T-helper 17 cell (primary cell): ENCODE measurements at places on chromosomes 16 and 17. TPM values are rescaled to one million over a fixed set of nuclear protein-coding genes. Genes with fewer than 3 reads are reported as not detected.

MT3 gene
- not detected for total RNA-seq

DNA sequence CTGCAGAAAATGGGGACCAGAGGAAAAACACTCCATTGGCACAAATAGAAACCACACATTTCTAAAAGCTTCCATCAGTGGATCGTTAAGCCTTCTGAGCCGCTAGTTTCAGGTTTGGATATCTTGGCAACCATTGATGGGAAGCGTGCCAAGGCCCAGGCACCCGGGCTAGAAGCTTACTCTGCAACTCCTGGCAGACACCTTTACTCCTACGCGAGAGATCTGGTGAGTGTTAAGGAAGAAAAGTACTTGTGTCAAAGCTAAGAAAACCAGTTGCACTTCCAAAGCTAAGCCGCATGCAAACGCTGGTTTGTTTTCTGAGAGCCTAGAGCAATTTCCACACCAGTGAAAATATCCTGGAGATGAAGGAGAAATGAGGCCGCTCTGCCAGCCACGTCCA is 472.4 kb downstream of the PMP22 start:
- no peak overlapping the region for H3K27ac ChIP-seq
- peaks cover 5% of the 10 kb centered on the region for H3K4me1 ChIP-seq
- no peak overlapping the region for H3K4me3 ChIP-seq
- DNase-seq: no peak

DNA sequence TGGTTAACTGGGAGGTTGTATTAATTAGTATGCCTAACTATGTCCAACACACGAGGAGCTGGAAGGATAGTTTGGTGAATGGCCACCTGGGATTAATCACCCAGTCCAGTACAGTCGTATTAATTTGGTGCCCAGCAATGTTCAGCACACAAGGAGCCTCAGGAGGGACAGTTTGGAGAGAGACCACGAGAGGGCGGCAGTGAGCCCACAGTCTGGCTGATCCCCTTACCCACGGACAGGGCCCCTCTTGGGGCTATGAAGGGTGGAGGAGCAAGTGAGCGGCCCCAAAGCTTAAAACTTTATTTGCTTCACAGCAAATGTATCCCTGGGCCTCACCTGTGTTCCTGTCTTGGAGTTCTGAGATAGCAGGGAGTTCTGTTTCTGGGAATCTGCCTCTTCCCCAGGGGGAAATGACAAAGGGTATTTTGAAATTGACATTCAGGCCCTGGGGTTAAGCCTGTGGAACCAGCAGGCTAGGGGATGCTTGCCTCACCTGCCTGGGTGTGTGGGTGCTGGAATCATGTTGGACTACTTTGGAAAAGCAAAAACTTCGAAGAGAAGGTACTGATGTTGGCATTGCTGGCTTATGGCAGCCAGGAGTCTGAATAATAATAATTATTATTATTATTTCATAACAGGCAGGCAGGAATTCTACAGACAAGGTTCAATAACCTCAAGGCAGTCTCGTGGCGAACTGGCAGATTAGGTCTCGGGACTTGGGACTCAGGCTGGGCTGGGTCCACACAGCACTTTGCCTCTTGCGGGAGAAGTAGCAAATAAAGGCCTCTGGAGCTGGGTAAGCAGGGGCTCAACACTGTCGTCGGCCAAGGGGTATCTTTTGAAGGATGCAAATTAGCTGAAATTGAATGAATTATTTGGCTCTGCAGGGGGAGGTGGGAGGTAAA is 227.6 kb upstream of the ASIC2 start:
- H3K4me1 ChIP-seq: peaks cover 6% of the 10 kb centered on the region
- H3K27ac ChIP-seq: no peak overlapping the region
- H3K27me3 ChIP-seq: peaks cover 54% of the 10 kb centered on the region
- no peaks in the 10 kb centered on the region for H3K36me3 ChIP-seq

DNA sequence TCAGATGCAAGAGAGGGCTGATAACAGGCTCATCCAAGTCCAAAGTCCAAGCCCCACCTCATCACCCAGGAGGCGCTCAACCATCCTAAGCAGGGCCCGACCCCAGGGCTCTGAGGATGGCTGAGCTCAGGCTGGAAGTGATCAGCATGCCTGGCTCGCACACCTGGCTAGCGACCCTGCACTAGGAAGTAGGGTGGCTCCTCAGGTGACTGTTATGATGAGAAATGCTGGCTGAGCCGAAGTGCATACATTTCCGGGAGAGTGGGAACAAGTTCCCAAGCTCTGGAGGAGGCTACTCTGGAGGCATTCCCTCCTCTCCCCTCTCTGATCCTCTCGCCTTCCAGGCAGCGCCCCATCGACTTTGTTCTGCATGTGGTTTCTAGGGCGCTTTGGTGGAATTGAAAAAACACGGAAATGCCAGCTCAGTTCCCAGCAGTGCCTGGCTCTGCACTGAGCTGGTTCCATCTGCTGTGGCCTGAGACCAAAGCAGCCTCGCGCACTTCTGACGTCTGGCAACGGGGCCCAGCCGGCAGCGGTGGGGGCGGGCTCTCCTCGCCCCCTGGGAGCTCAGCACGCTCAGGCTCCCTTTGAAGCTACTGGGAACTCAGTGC is 130.3 kb downstream of the IRF8 start:
- no peak overlapping the region for H3K4me3 ChIP-seq
- H3K36me3 ChIP-seq: no peaks in the 10 kb centered on the region
- no peaks in the 10 kb centered on the region for H3K4me1 ChIP-seq
- no peak for DNase-seq
- no peak overlapping the region for H3K27ac ChIP-seq

CMTM2 gene
- total RNA-seq: not detected

- no peak overlapping the region for H3K27ac ChIP-seq
- no peak for DNase-seq
- no peaks in the 10 kb centered on the region for H3K4me1 ChIP-seq
These were observed 197.7 kb downstream of the WWOX start for GRCh38 chr16:78297066-78297666.

PLCG2 gene
- 16.2 TPM for total RNA-seq

DNA sequence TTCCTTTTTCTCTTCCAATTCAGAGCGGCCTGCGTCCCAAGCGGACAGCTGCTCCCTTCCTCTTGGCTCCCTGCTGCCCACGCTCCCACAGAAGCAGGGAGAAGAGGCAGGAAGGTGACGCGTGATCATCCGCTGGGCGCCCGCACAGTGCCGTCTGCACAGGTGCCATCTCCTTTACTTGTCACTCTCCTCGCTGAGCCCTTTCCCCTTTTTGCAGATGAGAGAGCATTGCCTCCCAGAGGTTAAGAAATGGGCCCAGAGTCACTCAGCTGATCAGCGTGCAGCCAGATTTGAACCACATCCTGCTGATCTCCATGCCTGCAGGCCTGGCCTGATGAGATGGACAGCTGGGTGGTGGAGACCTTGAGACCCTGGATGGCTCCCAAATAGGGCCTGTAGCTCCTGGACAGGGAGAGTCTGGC is 299.8 kb downstream of the SEC14L1 start:
- no peaks in the 10 kb centered on the region for H3K36me3 ChIP-seq
- H3K4me1 ChIP-seq: peaks cover 80% of the 10 kb centered on the region
- H3K27ac ChIP-seq: peak overlapping the region; percentile 99
- no peaks in the 10 kb centered on the region for H3K27me3 ChIP-seq
- no peak for DNase-seq

GRCh38 chr17:43634591-43635125 is 27.1 kb downstream of the MEOX1 start:
- H3K36me3 ChIP-seq: peaks cover 7% of the 10 kb centered on the region
- peaks cover 7% of the 10 kb centered on the region for H3K27me3 ChIP-seq
- H3K27ac ChIP-seq: no peak overlapping the region
- H3K4me1 ChIP-seq: peaks cover 6% of the 10 kb centered on the region
- no peak overlapping the region for H3K4me3 ChIP-seq

- H3K27me3 ChIP-seq: no peaks in the 10 kb centered on the region
- DNase-seq: no peak
- no peak overlapping the region for H3K4me3 ChIP-seq
- no peaks in the 10 kb centered on the region for H3K36me3 ChIP-seq
These were observed 140.2 kb downstream of the AATF start for GRCh38 chr17:37088913-37089312.

- DNase-seq: no peak
- no peaks in the 10 kb centered on the region for H3K36me3 ChIP-seq
- no peak overlapping the region for H3K27ac ChIP-seq
- H3K4me3 ChIP-seq: no peak overlapping the region
- H3K27me3 ChIP-seq: peaks cover 13% of the 10 kb centered on the region
These were observed 34.8 kb downstream of the CMTM3 start for GRCh38 chr16:66639091-66639885.

GRCh38 chr17:68566442-68566738 is 34.8 kb downstream of the FAM20A start:
- peaks cover 2% of the 10 kb centered on the region for H3K4me1 ChIP-seq
- no peak overlapping the region for H3K27ac ChIP-seq
- no peak overlapping the region for H3K4me3 ChIP-seq
- H3K27me3 ChIP-seq: peaks cover 13% of the 10 kb centered on the region

- peaks cover 5% of the 10 kb centered on the region for H3K36me3 ChIP-seq
- H3K27ac ChIP-seq: peak overlapping the region; percentile 72
- no peak overlapping the region for H3K4me3 ChIP-seq
- peak; percentile 31 for DNase-seq
- no peaks in the 10 kb centered on the region for H3K27me3 ChIP-seq
These were observed 28.8 kb downstream of the GINS2 start for GRCh38 chr16:85659805-85660511.

GRCh38 chr17:71870546-71870862 is 250.3 kb upstream of the SOX9 start:
- no peak for DNase-seq
- H3K4me3 ChIP-seq: no peak overlapping the region
- no peaks in the 10 kb centered on the region for H3K4me1 ChIP-seq
- H3K36me3 ChIP-seq: no peaks in the 10 kb centered on the region

GRCh38 chr16:3084969-3085670 is 14.0 kb downstream of the ZSCAN10 start:
- H3K4me1 ChIP-seq: peaks cover 34% of the 10 kb centered on the region
- H3K27ac ChIP-seq: peak overlapping the region; percentile 6
- no peaks in the 10 kb centered on the region for H3K27me3 ChIP-seq
- H3K4me3 ChIP-seq: peak overlapping the region; percentile 50
- no peak for DNase-seq

DNA sequence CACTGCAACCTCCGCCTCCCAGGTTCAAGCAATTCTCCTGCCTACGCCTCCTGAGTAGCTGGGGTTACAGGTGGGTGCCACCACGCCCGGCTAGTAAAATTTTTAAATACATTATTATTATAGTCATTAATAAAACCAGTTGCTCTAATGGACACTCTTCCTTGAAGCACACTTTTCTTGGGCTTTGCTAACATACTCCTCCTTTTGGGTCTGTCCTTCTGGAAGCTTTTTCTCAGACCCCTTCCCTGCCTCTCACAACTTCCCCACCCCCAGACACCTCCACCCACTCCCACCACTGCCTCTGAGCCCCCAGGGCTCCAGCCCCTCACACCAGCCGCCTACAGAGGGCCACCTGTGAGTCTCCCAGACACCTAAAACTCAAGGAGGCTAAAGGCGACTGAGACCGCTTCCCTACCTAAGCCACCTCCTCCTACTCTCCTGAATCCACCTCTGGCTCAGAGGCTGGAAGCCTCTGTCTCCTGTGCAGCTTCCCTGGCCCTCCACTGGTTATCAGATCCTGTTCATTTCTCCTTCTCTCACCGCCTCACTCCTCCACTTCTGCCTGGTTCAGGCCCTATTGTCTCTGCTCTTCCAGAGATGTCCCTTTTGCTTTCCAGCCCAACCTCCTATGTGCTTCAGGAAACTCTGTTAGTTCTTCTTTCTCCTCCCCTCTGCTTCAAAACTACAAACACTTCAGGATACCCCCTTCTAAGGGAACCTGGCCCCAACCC is 2.1 kb upstream of the CUEDC1 start:
- peaks cover 35% of the 10 kb centered on the region for H3K27me3 ChIP-seq
- no peaks in the 10 kb centered on the region for H3K36me3 ChIP-seq
- peak overlapping the region; percentile 32 for H3K27ac ChIP-seq
- peaks cover 23% of the 10 kb centered on the region for H3K4me1 ChIP-seq

DNA sequence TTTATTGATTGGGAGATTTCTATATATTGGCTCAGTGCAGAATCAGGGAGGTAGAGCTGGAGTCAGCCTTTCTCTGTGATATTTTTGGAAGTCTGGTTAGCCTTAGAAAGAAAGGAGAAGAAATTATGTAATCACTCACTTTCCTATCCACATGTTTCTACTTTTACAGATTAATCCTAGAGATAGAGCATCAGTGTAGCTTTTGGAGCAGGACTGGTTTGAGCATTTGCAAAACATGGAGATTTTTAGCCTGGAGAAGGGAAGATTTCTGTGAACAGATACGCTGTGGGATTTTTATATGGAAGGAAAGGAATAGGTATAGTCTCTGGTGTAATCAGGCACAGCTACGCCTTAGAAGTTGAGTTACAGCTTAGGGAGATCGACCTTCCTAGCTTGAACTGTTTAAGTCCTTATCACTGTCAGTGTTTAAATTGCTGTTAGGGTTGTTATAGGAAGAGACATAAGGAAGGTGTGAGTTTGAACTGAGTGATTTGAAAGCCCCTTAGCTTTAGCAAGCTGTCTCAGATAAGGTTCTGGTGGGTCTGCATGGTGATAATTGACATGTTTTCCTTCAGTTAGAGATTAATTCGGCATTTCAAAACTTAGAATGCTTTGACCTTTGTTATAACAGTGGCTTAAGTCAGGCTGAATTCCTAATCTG is 20.5 kb downstream of the METTL9 start:
- no peak for DNase-seq
- no peak overlapping the region for H3K4me3 ChIP-seq
- H3K4me1 ChIP-seq: peaks cover 33% of the 10 kb centered on the region
- no peaks in the 10 kb centered on the region for H3K27me3 ChIP-seq
